ENCODE measurements at places on chromosomes 6 and 20. TPM values are rescaled to one million over a fixed set of nuclear protein-coding genes. Genes with fewer than 3 reads are reported as not detected.

The KIAA1586 gene
- total RNA-seq, result 15.0 TPM

The HLA-DQB1 gene
- not detected for total RNA-seq

The HTR1B gene
- 31.8 TPM for total RNA-seq

The NRSN1 gene
- not detected for total RNA-seq

The NOX3 gene
- not detected for total RNA-seq

The SUMO4 gene
- 2.4 TPM for total RNA-seq

The TINAG gene
- total RNA-seq, result not detected

The FRMD1 gene
- not detected for total RNA-seq

The B3GAT2 gene
- total RNA-seq, result not detected

The FGD2 gene
- not detected for total RNA-seq

The SNTA1 gene
- total RNA-seq, result 8.5 TPM

The ZNF311 gene
- total RNA-seq, result 0.33 TPM

The OOEP gene
- not detected for total RNA-seq

The ASCC3 gene
- 105 TPM for total RNA-seq

The XKR7 gene
- total RNA-seq, result not detected

The TMEM244 gene
- not detected for total RNA-seq

The TCF15 gene
- total RNA-seq, result 0.65 TPM

The NOTCH4 gene
- total RNA-seq, result 53.6 TPM

Data from vein endothelial cell (primary cell).